KBM-7 (cell line): ENCODE measurements at places on chromosomes 16 and 17.
A peak's percentile ranks its signal among the peaks of the same experiment; 100 is the strongest.

- no peak for DNase-seq
Observed at GRCh38 chr17:75241143-75241430, 20.3 kb downstream of the GGA3 start.

DNA sequence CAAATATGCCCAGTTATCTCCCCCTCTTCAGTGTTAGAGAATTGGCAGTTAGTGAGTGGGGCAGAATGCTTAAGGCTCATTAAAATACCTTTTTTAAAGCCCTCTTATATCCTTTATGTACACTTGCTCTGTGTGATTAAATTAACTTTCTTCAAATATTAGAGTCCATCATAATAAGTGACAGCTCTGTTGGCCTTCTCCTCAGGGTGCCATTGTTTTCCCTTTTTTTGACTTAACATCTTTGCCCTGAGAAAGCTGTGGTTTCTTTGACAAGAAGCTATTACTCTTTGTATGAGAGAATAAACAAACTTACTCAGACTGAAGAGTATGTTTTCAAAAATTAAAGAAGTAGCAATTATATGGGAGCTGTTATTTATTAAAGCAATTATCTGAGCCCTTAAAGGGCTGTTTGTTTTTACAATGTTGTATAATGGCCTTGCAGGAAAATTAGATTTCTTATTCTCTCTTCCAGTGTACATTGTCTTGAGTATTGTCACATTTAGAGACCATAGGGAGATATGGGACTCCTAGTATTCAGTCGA, 13.4 kb downstream of the RBBP6 start:
- no peak for DNase-seq

GRCh38 chr16:15576960-15577958, 65.7 kb downstream of the MARF1 start:
- DNase-seq = no peak

DNA sequence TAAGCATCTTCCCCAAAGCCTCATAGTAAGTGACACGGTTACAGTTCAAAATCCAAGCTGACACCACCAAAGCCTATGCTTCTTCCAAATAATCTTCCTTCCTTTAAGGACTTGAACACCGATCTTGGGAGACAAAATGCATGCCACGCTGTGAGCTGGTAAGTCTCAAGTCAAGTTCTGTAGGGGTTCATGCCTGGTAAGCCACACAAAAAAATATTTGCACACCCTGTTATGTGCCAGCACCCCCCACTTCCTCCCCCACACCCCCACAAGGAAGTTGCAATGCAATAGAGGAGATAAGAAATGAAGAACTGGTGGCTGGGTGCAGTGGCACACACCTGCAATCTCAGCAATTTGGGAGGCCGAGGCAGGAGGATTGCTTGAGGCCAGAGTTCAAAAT, 5.6 kb downstream of the NOG start:
- DNase-seq = no peak

DNA sequence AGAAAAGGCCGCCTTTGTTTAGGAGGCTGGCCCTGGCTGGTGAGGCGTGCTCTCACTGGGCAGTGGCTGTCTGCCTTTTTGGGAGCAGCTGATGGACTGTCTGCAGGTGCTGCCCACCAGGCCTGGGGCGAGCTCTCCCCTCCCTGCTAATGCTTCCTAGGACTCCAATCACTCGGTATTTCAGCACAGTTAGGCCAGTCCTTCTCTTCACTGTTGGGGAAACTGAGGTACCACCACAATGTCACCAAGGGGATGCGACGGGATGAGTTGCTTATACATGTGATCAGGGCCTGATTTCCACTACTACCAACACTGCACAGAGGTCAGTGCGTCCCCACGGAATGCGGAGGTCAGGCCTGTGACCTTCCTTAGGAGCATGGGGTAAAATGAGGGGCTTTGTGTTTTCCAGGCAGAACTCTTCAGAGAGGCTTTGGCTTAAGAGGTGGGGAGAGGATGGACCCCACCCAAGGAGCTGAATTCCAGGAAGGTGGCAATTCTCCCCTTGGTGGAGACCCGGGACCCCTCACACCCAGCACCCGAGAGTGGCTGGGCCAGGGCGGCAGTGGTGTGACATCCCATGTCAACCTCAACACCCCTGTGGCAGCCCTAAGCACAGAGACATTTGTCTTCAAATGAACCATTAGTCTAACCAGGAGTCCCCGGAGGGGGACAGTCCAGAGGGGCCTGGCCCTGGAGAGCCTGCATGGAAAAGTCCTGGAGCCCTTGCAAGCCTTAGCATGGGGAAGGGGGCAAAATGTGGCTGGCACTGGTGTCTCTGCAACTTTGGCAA, 86.4 kb downstream of the N4BP1 start:
- DNase-seq = no peak

GRCh38 chr16:88759245-88759975, 25.6 kb downstream of the PIEZO1 start:
- peak; percentile 29 for DNase-seq

GRCh38 chr17:77996256-77996655, 37.8 kb downstream of the TNRC6C start:
- no peak for DNase-seq

- DNase-seq = peak; percentile 74
Observed at GRCh38 chr16:88812513-88813268, 963 bp upstream of the APRT start.
